Activated naive CD8-positive, alpha-beta T cell treated with anti-CD3 and anti-CD28 coated beads, Interleukin-2, amount 10 ng/mL, durations not matched to agents 7 days and 5 days (primary cell): ENCODE measurements at places on chromosomes 1 and 21. TPM values are rescaled to one million over a fixed set of nuclear protein-coding genes. Genes with fewer than 3 reads are reported as not detected.

GRCh38 chr1:220741825-220742224 is 6.3 kb upstream of the MTARC2 start:
- H3K27ac ChIP-seq: no peak overlapping the region
- H3K36me3 ChIP-seq: no peaks in the 10 kb centered on the region
- peaks cover 30% of the 10 kb centered on the region for H3K27me3 ChIP-seq
- no peak for DNase-seq

DNA sequence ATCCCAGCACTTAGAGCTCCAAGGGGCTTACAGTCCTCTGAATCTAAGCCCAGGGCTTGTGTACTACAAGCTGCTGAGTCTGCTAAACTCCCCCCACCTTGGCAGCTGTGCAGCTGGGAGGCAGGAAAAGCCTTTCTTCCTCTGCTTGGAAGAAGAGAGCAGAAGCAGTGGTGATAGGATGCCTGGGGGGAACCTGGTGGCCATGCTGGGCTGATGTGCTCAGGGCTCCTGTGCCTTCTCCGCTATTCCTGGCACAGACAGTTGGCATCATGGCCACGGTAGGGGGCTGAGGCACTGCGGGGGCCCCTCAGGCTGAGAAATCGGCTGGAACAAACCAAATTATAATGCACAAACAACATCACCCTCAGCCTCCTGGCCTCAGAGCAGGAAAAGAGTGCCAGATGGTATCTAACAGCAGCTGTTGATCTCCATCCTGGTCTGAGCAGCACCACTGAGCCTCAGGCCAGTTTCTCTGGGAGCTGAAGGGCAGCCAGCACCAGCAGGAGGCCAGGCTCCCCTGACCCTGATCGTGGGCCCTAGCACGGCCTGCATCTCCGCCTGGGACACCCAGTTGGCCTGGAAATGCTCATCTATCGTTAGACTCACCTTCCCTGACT is 35.8 kb downstream of the ECE1 start:
- no peak overlapping the region for H3K4me3 ChIP-seq
- peaks cover 22% of the 10 kb centered on the region for H3K4me1 ChIP-seq
- H3K36me3 ChIP-seq: peaks cover 25% of the 10 kb centered on the region
- H3K27ac ChIP-seq: no peak overlapping the region
- no peak for DNase-seq

- H3K4me1 ChIP-seq: no peaks in the 10 kb centered on the region
- no peak overlapping the region for H3K27ac ChIP-seq
Measured at GRCh38 chr1:106768077-106768476, 288.4 kb upstream of the PRMT6 start.

DNA sequence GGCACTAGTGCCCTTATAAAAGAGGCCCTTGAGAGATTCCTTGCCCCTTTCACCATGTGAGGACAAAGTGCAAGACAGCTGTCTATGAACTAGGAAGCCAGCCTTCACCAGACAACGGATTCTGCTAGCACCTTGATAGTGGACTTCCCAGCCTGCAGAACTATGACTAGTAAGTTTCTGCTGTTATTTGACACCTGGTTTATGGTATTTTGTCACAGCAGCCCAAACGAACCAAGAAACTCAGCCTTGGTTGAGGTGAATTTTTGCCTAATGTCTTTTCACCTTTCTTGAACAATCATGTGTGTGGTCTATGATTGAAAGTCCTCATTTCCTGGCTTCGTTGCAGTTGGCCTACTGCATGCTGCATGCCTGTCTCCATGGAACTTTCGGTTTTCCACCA is 302.2 kb downstream of the GRIK1 start:
- H3K27ac ChIP-seq: no peak overlapping the region
- DNase-seq: no peak
- H3K27me3 ChIP-seq: peaks cover 2% of the 10 kb centered on the region
- H3K36me3 ChIP-seq: peaks cover 3% of the 10 kb centered on the region
- H3K4me1 ChIP-seq: peaks cover 3% of the 10 kb centered on the region

DNA sequence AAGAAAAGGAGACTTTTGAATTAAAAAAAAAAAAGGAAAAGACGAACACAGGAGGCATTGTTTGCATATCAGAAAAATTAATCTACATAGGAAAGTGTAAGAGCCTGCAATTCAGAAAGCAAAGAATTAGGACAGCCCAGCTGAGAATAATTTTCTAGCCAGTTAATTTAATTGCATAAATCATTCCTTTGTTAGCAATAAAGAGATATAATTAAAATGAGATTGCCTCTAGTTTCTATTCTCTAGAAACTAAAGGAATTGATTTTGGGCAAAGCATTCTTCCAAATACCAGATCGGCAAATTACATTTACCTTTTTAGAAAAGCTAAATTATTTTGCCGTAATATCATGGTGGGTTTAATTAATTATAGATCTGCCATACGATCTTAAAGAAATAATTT is 46.0 kb downstream of the NUF2 start:
- no peaks in the 10 kb centered on the region for H3K36me3 ChIP-seq
- H3K4me1 ChIP-seq: no peaks in the 10 kb centered on the region
- peaks cover 18% of the 10 kb centered on the region for H3K27me3 ChIP-seq
- no peak for DNase-seq
- no peak overlapping the region for H3K4me3 ChIP-seq

DNA sequence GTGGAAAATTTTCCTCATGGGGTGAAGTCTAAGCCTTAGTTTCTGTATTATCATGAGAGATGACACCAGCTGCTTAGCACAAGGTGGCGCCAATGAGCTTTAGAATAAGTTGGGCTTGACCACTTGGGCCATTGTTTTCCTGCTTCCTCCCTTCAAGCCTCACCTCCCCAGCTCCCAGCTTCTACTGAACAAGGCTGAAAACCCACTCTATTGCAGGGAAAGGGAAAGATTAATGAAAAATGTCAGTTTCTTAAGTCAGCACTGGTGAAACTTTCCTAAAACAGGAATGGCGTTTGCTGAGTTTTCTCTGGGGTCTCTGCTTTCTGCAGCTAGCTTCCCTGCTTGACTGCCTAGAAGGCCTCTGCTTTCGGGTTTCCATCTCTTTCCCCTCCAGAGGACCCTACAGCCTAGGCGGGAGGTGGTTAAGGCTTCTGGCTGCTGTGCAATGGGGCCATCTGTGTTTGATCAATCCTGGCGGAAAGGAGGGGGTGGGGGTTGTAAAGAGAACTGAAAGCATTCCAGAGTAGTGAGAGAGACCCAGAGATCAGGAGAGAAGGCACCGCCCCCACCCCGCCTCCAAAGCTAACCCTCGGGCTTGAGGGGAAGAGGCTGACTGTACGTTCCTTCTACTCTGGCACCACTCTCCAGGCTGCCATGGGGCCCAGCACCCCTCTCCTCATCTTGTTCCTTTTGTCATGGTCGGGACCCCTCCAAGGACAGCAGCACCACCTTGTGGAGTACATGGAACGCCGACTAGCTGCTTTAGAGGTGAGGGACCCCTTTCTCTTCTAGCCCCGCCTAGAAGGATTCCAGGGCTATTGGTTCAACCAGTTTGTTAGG is at the start of gene OLFML3:
OLFML3 (plus strand) TSS at position 612 of the 840 bp plus-strand sequence; CDS start at position 655, 43 bp downstream.
- no peak within 1 kb of the TSS for H3K27ac ChIP-seq
- peaks cover 10% of the 10 kb centered on the region for H3K36me3 ChIP-seq
- H3K4me1 ChIP-seq: peaks cover 33% of the 10 kb centered on the region
- H3K27me3 ChIP-seq: no peaks in the 10 kb centered on the region
- peak; percentile 43 for DNase-seq

DNA sequence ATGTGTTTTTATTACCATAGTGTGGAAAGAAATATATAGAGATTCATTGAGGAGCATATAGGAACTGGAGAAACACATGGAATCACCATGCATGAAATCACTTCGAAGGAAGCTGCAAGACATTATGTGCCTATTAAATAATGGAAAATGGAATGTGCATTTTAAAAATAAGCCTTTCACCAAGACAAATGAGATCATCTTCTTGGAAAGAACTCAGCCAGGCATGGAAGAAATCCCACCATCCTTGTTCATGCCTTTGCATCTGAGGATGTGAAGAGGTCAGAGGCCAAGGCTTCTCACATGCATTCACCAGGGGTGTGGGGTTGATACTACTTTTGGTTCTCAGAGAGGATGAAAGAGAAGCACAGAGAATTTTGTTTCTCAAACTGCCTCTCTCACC is 50.0 kb downstream of the C1orf198 start:
- H3K27me3 ChIP-seq: peaks cover 24% of the 10 kb centered on the region
- no peak overlapping the region for H3K27ac ChIP-seq

DNA sequence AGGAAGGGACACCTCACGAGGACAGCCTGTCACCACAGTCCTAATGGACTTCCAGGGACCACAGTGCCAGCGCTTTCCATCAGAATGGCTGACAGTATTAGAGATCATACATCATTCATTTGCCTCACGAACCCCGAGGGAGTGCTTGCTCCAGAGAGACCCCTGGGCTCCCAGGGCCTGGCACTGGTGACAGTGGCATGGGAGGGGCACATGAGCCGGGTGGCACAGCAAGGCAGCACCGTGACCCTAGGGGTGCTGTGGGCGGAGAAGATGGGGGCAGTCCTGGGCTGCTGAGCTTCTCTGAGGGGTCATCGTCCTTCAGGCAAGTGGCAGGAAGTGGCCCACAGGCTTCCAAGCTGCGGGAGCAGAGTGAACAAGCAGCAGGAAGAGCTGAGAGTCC is 16.4 kb upstream of the TSPEAR start:
- peaks cover 7% of the 10 kb centered on the region for H3K4me1 ChIP-seq
- no peak overlapping the region for H3K27ac ChIP-seq
- peaks cover 30% of the 10 kb centered on the region for H3K27me3 ChIP-seq
- no peak for DNase-seq
- no peak overlapping the region for H3K4me3 ChIP-seq

Gene ZNF683
- total RNA-seq: 9.3 TPM

Gene SPRR2B
- total RNA-seq: not detected

Gene OR2L5
- not detected for total RNA-seq

Gene HAO2
- not detected for total RNA-seq
